Spinal cord (tissue), 10 donors: ENCODE measurements at places on chromosomes 6 and 20. TPM values are rescaled to one million over a fixed set of nuclear protein-coding genes. Genes with fewer than 3 reads are reported as not detected.

The RBM38 gene
- polyA plus RNA-seq: 18.1 TPM

The CCN5 gene
- 0.50 TPM for polyA plus RNA-seq

The MMP24 gene
- polyA plus RNA-seq: 46.6 TPM

The ADAT2 gene
- 5.0 TPM for polyA plus RNA-seq

The DEF6 gene
- 6.7 TPM for polyA plus RNA-seq

The USP49 gene
- polyA plus RNA-seq: 17.7 TPM

The MAS1 gene
- polyA plus RNA-seq: 0.05 TPM

The FAXC gene
- polyA plus RNA-seq: 51.9 TPM

The CALHM4 gene
- polyA plus RNA-seq: not detected

GRCh38 chr6:75436869-75437268 lies 56.7 kb downstream of the FILIP1 start:
- no peak for DNase-seq
- no peak overlapping the region for H3K27ac ChIP-seq
- H3K4me1 ChIP-seq: no peaks in the 10 kb centered on the region
- H3K4me3 ChIP-seq: no peak overlapping the region
- no peaks in the 10 kb centered on the region for H3K27me3 ChIP-seq

- H3K27me3 ChIP-seq: no peaks in the 10 kb centered on the region
- no peaks in the 10 kb centered on the region for H3K36me3 ChIP-seq
- H3K27ac ChIP-seq: no peak overlapping the region
- no peaks in the 10 kb centered on the region for H3K4me1 ChIP-seq
Observed at GRCh38 chr20:21291026-21291425, 12.1 kb upstream of the XRN2 start.

GRCh38 chr6:123393331-123393730 lies 243.4 kb downstream of the TRDN start:
- H3K4me1 ChIP-seq: no peaks in the 10 kb centered on the region
- DNase-seq: peak; percentile 15
- H3K27me3 ChIP-seq: no peaks in the 10 kb centered on the region
- H3K27ac ChIP-seq: no peak overlapping the region
- no peaks in the 10 kb centered on the region for H3K36me3 ChIP-seq
- no peak overlapping the region for H3K4me3 ChIP-seq

- peak; percentile 90 for DNase-seq
- no peaks in the 10 kb centered on the region for H3K36me3 ChIP-seq
- no peak overlapping the region for H3K4me3 ChIP-seq
- H3K27ac ChIP-seq: peak overlapping the region; percentile 54
- peaks cover 31% of the 10 kb centered on the region for H3K4me1 ChIP-seq
- H3K27me3 ChIP-seq: no peaks in the 10 kb centered on the region
Observed at GRCh38 chr6:35024551-35025054, 116.5 kb downstream of the TCP11 start.

- no peaks in the 10 kb centered on the region for H3K27me3 ChIP-seq
- H3K27ac ChIP-seq: no peak overlapping the region
- no peak overlapping the region for H3K4me3 ChIP-seq
- H3K4me1 ChIP-seq: no peaks in the 10 kb centered on the region
- no peaks in the 10 kb centered on the region for H3K36me3 ChIP-seq
- peak; percentile 10 for DNase-seq
Observed at GRCh38 chr6:136846046-136846445, 23.7 kb downstream of the PEX7 start.

DNA sequence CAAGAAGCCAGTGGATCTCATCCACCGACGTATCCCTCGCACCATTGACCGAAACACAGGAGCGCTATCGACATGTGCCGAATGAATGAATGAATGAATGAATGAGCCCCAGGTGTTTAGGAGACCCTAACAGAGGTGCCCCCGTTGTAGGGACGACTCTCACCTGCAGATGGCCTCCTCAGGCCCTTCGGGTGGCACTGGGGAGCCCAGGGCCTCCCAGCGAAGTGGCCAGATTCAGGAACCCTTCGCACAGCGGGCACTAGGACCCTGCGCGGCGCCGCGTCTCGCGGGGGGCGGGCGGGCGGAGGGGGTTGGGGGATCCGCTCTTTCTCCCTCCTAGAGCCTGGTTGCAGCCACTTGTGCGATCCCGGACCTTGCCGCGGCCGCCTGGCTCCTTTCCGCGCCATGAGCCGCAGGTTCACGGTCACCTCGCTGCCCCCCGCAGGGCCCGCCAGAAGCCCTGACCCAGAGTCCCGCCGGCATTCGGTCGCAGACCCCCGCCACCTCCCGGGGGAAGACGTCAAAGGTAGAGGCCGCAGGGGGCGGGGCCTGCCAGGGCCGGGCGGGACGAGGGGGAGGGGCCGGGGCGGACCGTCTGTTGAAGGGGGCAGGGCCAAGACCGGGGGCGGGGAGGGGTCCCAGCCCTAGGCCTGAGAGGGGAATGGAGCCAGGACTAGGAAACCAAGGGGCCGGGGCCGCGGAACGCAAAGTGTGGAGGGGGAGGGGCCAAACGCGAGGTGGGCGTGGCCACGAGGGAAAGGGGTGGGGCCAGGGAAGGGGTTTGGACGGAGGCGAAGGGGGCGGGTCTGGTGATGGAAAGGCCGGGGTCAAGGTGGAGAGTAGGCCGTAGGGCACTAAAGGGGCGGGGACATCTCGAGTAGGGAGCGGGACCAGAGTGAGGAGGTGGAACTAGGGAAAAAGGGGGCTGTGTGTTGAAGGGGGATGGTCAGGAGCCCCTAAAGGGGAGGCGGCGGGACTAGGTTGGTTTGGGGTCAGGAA lies 7.4 kb upstream of the SLC12A5 start:
- peak overlapping the region; percentile 39 for H3K4me3 ChIP-seq
- no peak for DNase-seq
- H3K27ac ChIP-seq: no peak overlapping the region
- H3K36me3 ChIP-seq: no peaks in the 10 kb centered on the region
- H3K27me3 ChIP-seq: peaks cover 11% of the 10 kb centered on the region

DNA sequence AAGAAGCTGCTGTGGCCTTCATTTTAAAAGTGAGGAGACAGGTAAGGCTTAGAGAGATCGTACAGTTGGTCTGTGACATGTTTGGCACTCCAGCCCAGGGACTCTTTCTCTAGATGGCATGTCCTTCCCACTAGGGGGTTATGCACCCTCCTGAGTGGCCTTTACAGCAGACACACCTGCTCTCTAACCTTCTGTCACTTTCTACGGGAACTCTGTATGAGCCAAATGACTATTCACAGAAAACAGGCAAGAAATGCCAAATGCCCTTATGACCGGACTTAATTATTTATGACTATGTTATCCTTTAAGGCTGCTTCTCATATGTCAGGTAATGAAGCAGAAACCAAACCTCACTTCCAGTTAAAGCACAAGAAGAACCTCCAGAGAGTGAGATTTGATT lies 91.2 kb downstream of the MAP3K5 start:
- H3K36me3 ChIP-seq: no peaks in the 10 kb centered on the region
- H3K4me3 ChIP-seq: no peak overlapping the region
- H3K27me3 ChIP-seq: no peaks in the 10 kb centered on the region
- DNase-seq: no peak
- peaks cover 3% of the 10 kb centered on the region for H3K4me1 ChIP-seq

DNA sequence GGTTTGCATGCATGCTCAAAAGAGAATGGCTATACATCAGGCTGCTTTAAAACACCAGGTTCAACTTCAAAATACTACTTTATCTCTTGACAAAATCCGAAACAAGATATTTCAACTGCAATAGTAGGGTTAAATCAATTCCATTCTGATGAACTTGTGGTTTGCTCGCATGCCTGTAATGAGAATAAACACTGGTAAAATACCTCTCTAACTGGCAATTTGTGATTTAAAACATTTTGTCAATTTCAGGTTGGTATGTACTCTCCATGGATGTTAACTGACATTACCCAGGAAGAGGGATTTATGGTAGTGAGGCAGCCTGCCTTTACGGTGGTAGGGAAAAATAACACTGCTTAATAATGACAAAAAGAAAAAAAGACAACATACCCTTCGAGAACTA lies 74.4 kb downstream of the MBOAT1 start:
- no peaks in the 10 kb centered on the region for H3K27me3 ChIP-seq
- no peaks in the 10 kb centered on the region for H3K4me1 ChIP-seq
- no peak overlapping the region for H3K27ac ChIP-seq
- no peak overlapping the region for H3K4me3 ChIP-seq

- H3K4me3 ChIP-seq: no peak overlapping the region
- H3K4me1 ChIP-seq: no peaks in the 10 kb centered on the region
- H3K27me3 ChIP-seq: no peaks in the 10 kb centered on the region
- no peak for DNase-seq
- no peak overlapping the region for H3K27ac ChIP-seq
Observed at GRCh38 chr20:11582060-11582459, 335.6 kb upstream of the BTBD3 start.

- peaks cover 23% of the 10 kb centered on the region for H3K4me1 ChIP-seq
- H3K27ac ChIP-seq: no peak overlapping the region
- no peak for DNase-seq
- no peak overlapping the region for H3K4me3 ChIP-seq
- H3K36me3 ChIP-seq: no peaks in the 10 kb centered on the region
Observed at GRCh38 chr6:170063431-170063830, 227.4 kb downstream of the DLL1 start.

- no peak for DNase-seq
- no peaks in the 10 kb centered on the region for H3K36me3 ChIP-seq
- no peak overlapping the region for H3K27ac ChIP-seq
- H3K4me1 ChIP-seq: no peaks in the 10 kb centered on the region
Observed at GRCh38 chr6:44925100-44925739, 402.9 kb upstream of the RUNX2 start.

GRCh38 chr6:111175109-111175508 lies 87.8 kb downstream of the SLC16A10 start:
- DNase-seq: no peak
- H3K27ac ChIP-seq: no peak overlapping the region
- H3K36me3 ChIP-seq: no peaks in the 10 kb centered on the region
- H3K27me3 ChIP-seq: no peaks in the 10 kb centered on the region
- H3K4me3 ChIP-seq: no peak overlapping the region
